ENCODE measurements at places on chromosomes 16 and 17.

- DNase-seq, result peak; percentile 57
Observed at GRCh38 chr17:50345432-50346312, at the start of gene XYLT2. Gene XYLT2 (plus strand): TSS chr17:50346126. CDS start chr17:50346141, 15 bp downstream.

DNA sequence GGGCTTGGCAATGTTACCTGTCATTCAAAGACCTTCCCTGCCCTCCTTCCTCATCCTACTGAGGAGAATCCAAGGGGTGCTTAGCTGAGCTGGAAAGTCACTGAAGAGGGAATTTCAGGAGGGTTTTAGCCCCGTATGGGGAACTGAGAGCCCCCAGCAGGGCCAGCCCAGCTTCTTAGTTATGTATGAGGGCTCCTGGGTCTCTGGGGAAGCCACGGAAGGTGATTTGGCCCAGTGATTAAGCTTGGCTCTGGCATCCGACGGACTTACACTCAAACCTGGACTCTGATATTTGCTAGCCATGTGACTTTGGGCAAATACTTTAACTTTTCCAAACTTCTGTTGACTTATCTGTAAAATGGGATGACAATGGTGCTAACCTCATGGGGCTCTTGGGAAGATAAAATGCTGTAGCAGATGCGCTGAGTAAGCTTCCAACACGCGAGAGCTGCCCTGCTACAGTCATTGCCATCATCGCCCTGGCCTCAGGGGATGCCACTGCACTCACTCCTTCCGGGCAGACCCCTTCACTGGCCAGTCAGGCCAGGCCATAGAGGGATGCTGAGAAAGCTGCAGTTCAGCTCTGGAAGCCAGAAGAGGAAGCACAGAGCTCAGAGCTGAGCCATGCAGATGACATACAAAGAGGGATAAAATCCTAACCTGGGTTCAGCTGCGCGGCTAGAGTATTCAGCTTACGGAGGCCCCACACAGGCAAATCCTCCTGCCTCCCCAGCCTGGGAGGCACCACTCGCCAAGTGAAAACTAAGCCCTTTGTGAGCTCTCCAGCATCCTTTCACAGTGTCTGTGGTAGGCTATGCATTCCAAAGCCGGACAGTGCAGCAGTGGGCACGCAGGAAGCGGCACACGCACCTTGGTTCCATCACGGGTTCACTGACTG lies 44.9 kb upstream of the PIK3R6 start:
- DNase-seq, result no peak

- peak; percentile 100 for DNase-seq
Observed at GRCh38 chr16:48126801-48127644, 28.8 kb downstream of the ABCC12 start.

- DNase-seq, result no peak
Observed at GRCh38 chr16:70779361-70779760, 21.6 kb downstream of the VAC14 start.

DNA sequence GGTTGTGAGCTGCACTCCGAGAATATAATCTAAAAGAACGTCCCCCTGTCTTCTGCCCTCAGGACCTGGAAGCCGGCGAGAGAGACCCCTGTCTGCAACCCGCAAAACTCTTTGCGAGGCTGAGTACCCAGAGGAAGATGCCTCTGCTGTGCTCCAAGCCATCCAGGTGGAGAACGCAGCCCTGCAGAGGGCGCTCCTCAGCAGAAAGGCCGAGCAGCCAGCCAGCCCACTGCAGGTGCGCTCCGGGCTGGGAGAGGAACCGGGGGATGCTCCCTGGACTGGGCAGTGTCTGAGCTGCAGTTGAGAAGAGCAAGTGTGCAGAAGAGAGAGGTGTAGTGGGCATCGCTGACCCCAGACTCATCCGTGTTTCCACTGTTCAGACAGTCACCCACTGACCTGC lies 148.3 kb downstream of the KATNIP start:
- no peak for DNase-seq

DNA sequence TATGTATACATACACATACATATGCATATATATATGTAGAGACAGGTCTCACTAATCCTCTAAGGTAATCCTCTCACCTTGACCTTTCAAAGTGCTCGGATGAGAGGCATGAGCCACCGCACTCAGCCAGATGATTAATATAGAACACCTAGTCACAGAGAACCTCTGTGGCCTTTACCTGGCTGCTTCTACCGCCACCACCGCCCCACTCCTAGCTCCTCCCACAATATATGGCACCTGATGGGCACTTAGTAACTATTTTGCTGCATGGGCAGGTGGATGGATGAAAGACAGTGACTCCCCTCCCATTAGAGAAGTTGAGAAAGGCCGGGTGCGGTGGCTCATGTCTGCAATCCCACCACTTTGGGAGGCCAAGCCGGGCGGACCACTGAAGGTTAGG lies 16.7 kb upstream of the ATP2C2 start:
- DNase-seq, result no peak

DNA sequence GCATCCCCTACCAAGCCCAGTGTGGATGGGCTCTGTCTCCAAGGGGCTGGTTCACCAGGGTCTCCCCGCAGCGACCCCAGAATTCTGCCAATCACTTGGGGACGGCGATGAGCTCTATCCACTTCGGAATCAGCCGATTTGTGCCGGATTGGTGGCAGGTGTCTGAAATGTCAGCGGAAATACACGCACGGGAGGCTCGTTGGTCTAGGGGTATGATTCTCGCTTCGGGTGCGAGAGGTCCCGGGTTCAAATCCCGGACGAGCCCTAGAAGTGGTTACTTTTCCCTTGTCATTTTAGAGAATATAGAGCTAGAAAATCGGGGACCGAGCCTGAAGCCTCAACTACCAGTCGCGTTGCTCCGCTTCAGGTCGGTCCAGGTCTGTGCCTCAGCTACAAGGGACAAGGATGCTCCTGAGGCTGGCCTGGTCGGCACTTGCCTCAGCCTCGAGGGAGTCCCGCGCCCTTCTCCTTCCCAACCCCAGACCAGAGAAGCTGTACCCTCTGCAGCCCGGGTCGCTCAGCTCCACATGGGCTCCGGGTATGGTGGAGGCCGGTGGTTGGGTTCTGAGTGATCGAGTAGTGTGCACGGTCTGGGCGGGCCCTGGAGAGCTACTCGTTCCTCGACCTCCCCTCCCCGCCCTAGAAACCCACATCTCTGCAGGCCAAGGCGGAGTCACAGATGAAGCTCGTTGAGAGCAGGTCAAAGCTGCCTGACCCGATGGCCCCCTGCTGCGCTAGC lies 16.0 kb upstream of the OR1F1 start:
- peak; percentile 96 for DNase-seq

DNA sequence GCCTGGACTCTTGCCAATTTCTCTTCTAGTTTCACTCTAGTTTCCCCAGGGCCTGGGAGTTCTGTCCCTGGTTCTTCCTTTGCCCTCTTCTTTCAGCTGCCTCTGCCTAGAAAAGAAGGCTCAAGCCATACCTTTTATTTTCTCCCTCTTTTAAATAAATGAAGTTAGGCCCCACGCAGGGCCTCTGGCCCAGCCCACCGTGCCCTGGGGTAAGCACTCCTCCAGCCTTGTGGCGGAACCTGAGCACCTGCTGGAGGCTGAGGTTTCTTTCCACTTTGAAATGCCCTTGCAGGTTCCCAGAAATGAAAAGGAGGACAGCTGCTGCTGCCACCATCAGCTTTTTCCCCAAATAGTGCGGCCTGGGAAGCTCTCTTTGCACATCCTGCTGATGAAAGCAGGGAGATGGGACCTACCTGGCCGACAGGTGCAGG lies 139.4 kb downstream of the CCDC182 start:
- DNase-seq, result no peak

- no peak for DNase-seq
Observed at GRCh38 chr16:51419768-51420167, 268.7 kb upstream of the SALL1 start.

Measured in HT1080 (cell line).